Endothelial cell (in vitro differentiated cells): ENCODE measurements at places on chromosomes 2 and 18.

DNA sequence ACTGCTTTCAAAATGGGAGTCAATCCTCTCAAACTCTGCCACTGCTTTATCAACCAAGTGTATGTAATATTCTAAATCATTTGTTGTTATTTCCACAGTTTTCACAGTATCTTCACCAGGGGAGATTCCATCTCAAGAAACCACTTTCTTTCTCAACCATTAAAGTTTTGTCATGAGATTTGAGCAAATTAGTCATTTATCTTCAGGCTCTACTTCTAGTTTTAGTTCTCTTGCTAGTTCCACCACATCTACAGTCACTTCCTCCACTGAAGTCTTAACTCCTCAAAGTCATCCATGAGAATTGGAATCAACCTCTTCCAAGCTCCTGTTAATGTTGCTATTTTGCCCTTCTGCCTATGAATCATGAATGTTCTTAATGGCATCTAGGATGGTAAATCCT is 545.8 kb downstream of the ARHGAP15 start:
- DNase-seq = no peak

DNA sequence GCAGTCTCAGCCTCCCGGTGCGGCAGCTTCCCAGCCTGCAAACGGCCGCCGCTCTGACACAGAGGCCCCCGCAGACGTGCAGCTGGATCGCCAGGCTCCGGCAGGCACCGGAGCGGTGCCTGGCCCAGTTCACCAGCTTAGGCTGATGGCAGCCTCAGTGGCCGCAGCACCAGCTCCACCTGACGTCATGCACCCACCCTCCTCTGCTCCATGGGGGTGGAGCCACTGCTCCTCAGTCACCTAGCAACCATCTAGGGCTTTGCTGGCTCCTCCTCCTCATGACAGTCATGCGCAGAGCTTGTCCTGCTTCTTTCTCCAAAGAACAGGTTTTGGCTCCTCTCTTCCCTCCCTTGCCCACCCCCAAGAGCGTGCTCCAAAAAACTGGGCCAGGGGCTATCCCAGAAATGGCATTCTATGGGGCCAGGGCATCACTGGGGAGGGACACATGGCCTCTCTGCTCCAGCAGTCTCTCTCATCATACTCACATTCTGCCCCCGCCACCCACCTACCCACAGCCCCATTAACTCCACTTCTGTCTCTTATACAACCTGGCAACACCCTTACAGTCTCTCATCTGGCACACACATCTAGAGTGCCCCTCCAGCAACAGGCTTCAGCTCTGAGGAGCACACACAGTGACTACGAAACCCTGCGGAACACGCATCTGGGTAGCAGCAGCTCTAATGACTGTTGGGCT is 5.5 kb downstream of the DCTN1 start:
- DNase-seq = peak; percentile 62

- no peak for DNase-seq
Observed at GRCh38 chr18:1075876-1076275, 171.2 kb downstream of the ADCYAP1 start.

GRCh38 chr2:41216978-41217377 is 765.1 kb upstream of the SLC8A1 start:
- no peak for DNase-seq

DNA sequence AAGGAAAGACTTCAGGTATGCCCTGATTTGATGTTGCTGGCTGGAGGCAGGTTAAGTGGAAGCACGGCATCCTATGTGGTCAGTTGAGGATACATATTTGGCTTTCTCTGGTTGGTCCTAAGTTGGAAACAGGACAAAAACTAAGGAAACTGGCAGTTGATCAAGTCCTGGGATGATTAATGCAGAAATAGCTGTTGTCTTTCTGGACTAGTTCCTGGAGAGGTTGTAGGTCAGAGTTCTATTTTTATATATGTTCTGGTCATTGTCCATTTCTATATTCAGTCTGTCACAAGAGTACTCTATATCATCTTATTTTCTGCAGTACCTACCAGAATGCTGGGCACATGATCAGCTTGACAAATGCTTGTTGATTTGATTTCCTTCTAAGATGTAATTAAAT is 4.0 kb upstream of the SLC35F5 start:
- no peak for DNase-seq

- DNase-seq = no peak
Observed at GRCh38 chr2:60796573-60797509, 40.8 kb downstream of the PAPOLG start.

- no peak for DNase-seq
Observed at GRCh38 chr2:15992457-15993231, 52.3 kb downstream of the MYCN start.

GRCh38 chr2:212686285-212686895 is 147.8 kb upstream of the ERBB4 start:
- DNase-seq = peak; percentile 59

GRCh38 chr2:189576396-189576795 is 4.2 kb downstream of the SLC40A1 start:
- no peak for DNase-seq

DNA sequence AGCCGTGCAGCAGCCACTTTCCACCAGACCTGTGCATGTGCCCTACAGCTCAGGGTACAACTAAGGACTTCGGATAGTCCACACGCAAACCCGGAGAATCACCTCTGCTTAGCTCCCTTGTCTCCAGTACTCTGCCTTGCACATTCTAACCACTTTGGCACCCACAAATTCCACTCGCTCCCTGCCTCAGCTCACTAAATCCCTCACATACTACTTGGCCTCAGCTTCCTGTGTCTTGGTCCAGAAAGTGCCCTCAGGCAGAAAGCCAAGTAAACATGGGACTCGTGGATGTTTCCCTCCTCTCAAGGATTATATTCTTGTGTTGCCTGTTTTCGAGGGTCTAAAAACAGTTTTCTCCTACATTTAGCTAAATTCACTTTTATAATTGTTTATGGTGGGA is 157.8 kb upstream of the DAPL1 start:
- DNase-seq = no peak
